ENCODE measurements at places on chromosomes 16 and 17. TPM values are rescaled to one million over a fixed set of nuclear protein-coding genes. Genes with fewer than 3 reads are reported as not detected.
A peak's percentile ranks its signal among the peaks of the same experiment; 100 is the strongest.

- no peak overlapping the region for H3K27ac ChIP-seq
- peaks cover 4% of the 10 kb centered on the region for H3K4me1 ChIP-seq
- H3K36me3 ChIP-seq: peaks cover 4% of the 10 kb centered on the region
- DNase-seq: no peak
- H3K27me3 ChIP-seq: no peaks in the 10 kb centered on the region
Observed at GRCh38 chr16:68232335-68232734, 3.6 kb downstream of the ESRP2 start.

- H3K27ac ChIP-seq: peak overlapping the region; percentile 9
- H3K4me3 ChIP-seq: no peak overlapping the region
- no peaks in the 10 kb centered on the region for H3K36me3 ChIP-seq
- H3K27me3 ChIP-seq: no peaks in the 10 kb centered on the region
- no peak for DNase-seq
- H3K4me1 ChIP-seq: no peaks in the 10 kb centered on the region
Observed at GRCh38 chr16:86219655-86220445, 290.5 kb upstream of the FOXF1 start.

GRCh38 chr16:77840673-77841501, 52.5 kb downstream of the VAT1L start:
- no peak overlapping the region for H3K27ac ChIP-seq
- H3K4me1 ChIP-seq: no peaks in the 10 kb centered on the region
- H3K27me3 ChIP-seq: no peaks in the 10 kb centered on the region
- DNase-seq: peak; percentile 50
- no peak overlapping the region for H3K4me3 ChIP-seq

- no peak overlapping the region for H3K4me3 ChIP-seq
- peaks cover 4% of the 10 kb centered on the region for H3K36me3 ChIP-seq
- H3K27me3 ChIP-seq: no peaks in the 10 kb centered on the region
- H3K27ac ChIP-seq: no peak overlapping the region
- peaks cover 8% of the 10 kb centered on the region for H3K4me1 ChIP-seq
Observed at GRCh38 chr17:74768763-74769114, 7.4 kb downstream of the NAT9 start.

- no peaks in the 10 kb centered on the region for H3K27me3 ChIP-seq
- DNase-seq: no peak
- H3K4me1 ChIP-seq: no peaks in the 10 kb centered on the region
Observed at GRCh38 chr16:89045181-89045815, 48.4 kb upstream of the ACSF3 start.

- no peak overlapping the region for H3K4me3 ChIP-seq
- no peaks in the 10 kb centered on the region for H3K36me3 ChIP-seq
- no peak overlapping the region for H3K27ac ChIP-seq
- no peak for DNase-seq
- no peaks in the 10 kb centered on the region for H3K4me1 ChIP-seq
Observed at GRCh38 chr16:89018282-89019158, 41.5 kb upstream of the CBFA2T3 start.

- no peaks in the 10 kb centered on the region for H3K36me3 ChIP-seq
- no peak overlapping the region for H3K4me3 ChIP-seq
- no peaks in the 10 kb centered on the region for H3K4me1 ChIP-seq
- no peak overlapping the region for H3K27ac ChIP-seq
Observed at GRCh38 chr17:69561462-69561861, 147.0 kb downstream of the MAP2K6 start.

DNA sequence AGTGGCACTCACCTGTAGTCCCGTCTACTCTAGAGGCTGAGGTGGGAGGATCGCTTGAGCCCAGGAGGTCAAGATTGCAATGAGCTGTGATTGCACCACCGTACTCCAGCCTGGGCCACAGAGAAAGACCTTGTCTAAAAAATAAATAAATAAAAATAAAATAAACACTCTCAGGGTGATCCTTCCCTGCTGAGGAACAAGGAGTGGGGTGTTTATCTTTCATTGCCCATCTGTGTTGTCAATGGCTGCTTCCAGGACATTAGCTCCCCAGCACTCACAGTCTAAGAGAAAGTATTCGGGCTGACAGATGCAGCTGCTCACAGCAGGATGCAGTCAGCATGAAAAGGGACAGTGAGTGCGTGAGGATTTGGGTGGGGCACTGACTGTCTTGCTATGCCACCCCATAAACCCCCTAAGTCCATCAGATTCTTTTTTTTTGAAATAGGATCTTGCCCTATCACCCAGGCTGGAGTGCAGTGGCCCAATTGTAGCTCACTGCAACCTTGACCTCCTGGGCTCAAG, 31.3 kb upstream of the RBBP6 start:
- no peak overlapping the region for H3K27ac ChIP-seq
- H3K4me1 ChIP-seq: no peaks in the 10 kb centered on the region
- no peak overlapping the region for H3K4me3 ChIP-seq
- H3K36me3 ChIP-seq: no peaks in the 10 kb centered on the region
- DNase-seq: no peak

GRCh38 chr16:85682516-85682915, 6.2 kb downstream of the GINS2 start:
- H3K4me3 ChIP-seq: no peak overlapping the region
- no peak overlapping the region for H3K27ac ChIP-seq
- peaks cover 6% of the 10 kb centered on the region for H3K4me1 ChIP-seq
- H3K36me3 ChIP-seq: no peaks in the 10 kb centered on the region
- DNase-seq: no peak
- no peaks in the 10 kb centered on the region for H3K27me3 ChIP-seq

- no peaks in the 10 kb centered on the region for H3K4me1 ChIP-seq
- DNase-seq: no peak
- no peak overlapping the region for H3K27ac ChIP-seq
- no peaks in the 10 kb centered on the region for H3K36me3 ChIP-seq
Observed at GRCh38 chr17:19805006-19805405, 56.9 kb upstream of the ALDH3A1 start.

- no peaks in the 10 kb centered on the region for H3K27me3 ChIP-seq
- DNase-seq: no peak
- no peak overlapping the region for H3K27ac ChIP-seq
- no peak overlapping the region for H3K4me3 ChIP-seq
Observed at GRCh38 chr16:77496934-77497333, 62.1 kb upstream of the ADAMTS18 start.

DNA sequence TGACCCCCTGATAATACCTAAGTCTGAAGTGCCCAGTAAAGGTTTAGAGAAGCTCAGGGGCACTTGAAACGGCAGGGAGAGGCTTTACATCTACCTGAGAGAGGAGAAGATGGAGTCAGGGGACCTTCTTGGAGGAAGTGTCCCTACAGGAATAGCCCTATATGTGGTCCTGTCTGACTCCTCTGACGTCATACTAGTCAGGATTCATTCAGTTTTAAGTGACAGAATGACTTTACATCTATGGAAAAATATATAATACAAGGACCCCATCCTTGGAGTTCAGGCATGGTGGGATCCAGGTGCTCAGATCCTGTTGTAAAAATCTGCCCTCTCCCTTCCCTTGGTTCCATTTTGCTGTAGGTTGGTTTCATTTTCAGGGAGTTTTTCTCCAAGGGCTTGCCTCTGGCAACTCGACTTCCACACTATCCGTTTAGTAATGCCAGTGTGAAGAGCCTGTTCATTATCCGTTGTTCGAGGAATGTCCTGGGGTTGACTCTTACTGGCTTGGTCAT, 205.6 kb downstream of the IRF8 start:
- no peaks in the 10 kb centered on the region for H3K27me3 ChIP-seq
- no peaks in the 10 kb centered on the region for H3K4me1 ChIP-seq
- DNase-seq: no peak
- no peak overlapping the region for H3K4me3 ChIP-seq

DNA sequence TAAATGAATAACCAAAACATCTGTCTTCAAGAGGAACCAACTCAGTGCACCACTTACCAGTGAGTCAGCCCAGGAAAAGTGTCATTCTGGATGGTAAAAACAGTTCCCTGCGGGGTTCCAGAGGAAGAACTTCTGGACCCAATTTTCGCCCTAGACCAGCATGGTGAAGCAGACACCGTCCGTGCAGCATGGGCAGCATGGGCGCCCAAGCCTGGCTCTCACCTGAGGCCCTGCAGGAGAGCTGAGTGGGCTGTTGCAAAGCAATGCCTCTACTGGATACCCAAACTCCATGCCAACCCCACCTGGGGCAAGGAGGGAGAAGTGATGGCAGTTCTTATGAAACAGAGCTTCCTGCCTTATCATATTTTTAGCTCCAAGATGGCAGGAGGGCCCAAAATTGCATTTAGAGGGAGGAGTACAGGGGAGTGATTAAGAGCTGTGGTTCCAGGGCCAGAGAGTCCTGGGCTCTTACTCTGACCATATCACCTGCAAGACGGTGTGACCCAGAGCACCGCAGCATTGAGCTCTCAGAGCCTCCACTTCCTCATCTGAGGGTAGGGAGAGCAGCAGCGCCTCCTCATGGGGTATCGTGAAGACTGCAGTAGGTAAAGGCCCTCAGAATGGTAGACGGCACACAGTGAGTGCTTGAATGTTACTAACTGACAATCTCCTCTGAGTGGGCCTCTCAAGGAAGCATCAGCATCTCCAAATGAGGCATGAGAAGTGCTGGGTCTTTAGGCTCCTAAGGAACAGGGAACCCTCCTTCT, 16.6 kb upstream of the INPP5K start:
- H3K4me3 ChIP-seq: no peak overlapping the region
- H3K27ac ChIP-seq: no peak overlapping the region
- no peak for DNase-seq
- H3K27me3 ChIP-seq: no peaks in the 10 kb centered on the region

GRCh38 chr17:42252597-42253550, 23.3 kb downstream of the STAT5B start:
- no peaks in the 10 kb centered on the region for H3K36me3 ChIP-seq
- H3K4me1 ChIP-seq: peaks cover 5% of the 10 kb centered on the region
- no peaks in the 10 kb centered on the region for H3K27me3 ChIP-seq

GRCh38 chr16:70478912-70479341, 24.5 kb downstream of the FCSK start:
- H3K4me1 ChIP-seq: no peaks in the 10 kb centered on the region
- no peaks in the 10 kb centered on the region for H3K36me3 ChIP-seq
- no peak overlapping the region for H3K27ac ChIP-seq
- no peak overlapping the region for H3K4me3 ChIP-seq
- no peak for DNase-seq

GRCh38 chr16:84725481-84726078, 25.8 kb downstream of the USP10 start:
- H3K4me1 ChIP-seq: peaks cover 15% of the 10 kb centered on the region
- no peaks in the 10 kb centered on the region for H3K27me3 ChIP-seq
- no peak overlapping the region for H3K27ac ChIP-seq

- no peak overlapping the region for H3K27ac ChIP-seq
- H3K4me1 ChIP-seq: peaks cover 28% of the 10 kb centered on the region
- H3K36me3 ChIP-seq: peaks cover 21% of the 10 kb centered on the region
- no peak for DNase-seq
Observed at GRCh38 chr17:19380481-19381301, 2.4 kb downstream of the MAPK7 start.

Gene TMC7
- total RNA-seq: 10.6 TPM

Gene LYRM9
- total RNA-seq: 2.7 TPM

Gene PDILT
- total RNA-seq: not detected

Gene MT1G
- total RNA-seq: 243 TPM

Gene TBC1D3K
- total RNA-seq: not detected

Gene MPV17L
- 7.9 TPM for total RNA-seq

Gene RND2
- 0.30 TPM for total RNA-seq

Gene GNGT2
- total RNA-seq: 0.56 TPM

Gene SLC13A5
- not detected for total RNA-seq

Gene KRTAP9-2
- not detected for total RNA-seq

Gene AATK
- 13.3 TPM for total RNA-seq

Gene DPEP3
- total RNA-seq: not detected

Gene KRT33A
- not detected for total RNA-seq
